Fibroblast of pulmonary artery (primary cell): ENCODE measurements at places on chromosomes 13 and 19.
A peak's percentile ranks its signal among the peaks of the same experiment; 100 is the strongest.

DNA sequence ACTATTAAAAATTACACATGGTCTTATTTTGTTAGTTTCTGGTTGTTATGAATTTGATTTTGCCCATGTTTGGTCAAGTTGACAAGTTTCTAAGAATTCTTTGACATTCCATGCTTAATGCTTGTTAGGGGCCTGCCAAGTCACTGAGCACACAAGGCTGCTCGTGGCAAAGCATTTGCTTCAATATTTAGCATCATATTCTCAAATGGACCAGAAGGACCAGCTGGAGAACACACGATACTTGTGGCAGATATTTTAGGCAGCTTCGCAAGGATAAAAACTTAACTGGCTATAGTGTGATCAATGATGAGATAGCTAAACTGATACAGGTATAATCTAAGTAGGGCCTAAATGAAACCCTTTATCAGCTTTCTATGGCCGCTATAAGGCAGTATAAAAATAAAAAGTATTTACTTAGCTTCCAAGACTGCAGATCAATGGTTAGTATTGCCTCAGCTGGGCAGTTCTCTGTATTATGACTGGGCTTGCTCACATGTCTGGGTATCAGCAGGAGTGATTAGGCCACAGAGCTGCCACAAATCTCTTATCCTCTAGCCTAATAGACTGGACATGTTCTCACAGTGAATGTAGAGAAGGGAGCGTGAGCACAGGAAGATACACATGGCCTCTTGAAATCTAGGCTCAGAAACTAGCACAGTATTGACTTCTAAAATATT is 155.9 kb upstream of the SPRY2 start:
- DNase-seq = no peak

- DNase-seq = peak; percentile 73
Observed at GRCh38 chr13:32734511-32734910, 148.3 kb downstream of the PDS5B start.

DNA sequence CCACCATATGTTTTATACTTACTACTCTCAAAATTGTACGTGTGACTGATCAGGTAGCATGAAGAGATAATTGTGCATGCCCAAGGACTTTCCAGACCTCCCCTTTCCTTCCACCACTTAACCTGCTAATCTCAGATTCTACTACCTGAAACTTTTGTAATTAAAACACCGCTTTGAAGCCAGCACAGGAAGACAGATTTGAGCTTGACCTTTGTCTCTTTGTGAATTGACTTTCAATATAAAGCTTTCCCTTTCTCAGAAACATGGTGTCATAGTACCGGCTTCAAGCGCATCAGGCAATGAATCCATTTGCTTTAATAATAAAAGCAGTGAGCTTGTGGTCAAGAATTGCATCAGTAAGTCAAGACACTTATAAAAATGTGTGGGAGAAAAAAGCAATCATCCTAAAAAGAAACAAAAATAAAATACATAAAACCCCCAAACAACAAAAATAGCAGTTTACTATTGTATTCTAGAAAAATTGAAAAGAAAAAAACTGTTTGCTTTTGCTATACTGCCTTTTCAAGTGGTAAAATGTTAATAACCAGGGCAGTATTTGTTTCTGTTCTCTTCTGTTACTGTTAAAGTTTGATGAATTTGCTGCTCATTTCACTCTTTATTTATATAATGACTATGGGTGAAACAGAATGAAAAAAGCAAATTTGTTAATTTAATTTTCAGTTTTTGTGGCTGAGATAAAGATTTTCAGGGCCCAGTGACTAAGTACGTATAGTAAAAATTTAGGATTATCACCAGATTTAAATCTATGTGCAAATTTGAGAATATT is 2075.3 kb downstream of the PCDH9 start:
- no peak for DNase-seq

DNA sequence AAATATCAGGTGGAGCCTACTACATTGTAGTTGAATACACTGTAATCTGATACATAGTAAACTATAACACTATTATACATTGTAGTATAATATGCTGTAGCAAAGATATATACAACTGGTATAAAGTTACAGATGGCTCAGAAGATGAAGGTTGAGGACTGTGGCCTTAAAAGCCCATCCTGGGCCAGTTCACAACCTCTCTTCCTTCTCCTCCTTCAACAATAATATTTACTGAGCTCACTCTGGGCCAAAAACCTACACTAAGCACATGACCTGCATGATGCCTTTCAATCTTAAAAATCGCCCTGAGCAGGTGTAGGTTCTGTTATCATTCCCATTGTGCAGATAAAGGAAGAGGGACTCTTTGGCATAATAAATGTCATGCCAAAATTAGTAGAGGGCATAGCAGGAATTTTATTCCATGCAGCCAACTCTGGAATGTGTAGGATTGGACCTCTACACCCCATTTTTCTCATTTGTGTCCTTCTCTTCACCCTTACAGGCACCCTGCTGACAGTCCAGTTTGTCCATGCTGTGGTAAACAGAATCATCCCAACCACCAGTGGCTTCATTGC is 14.6 kb upstream of the SIN3B start:
- DNase-seq = peak; percentile 63

- DNase-seq = no peak
Observed at GRCh38 chr19:11145536-11145924, 10.1 kb downstream of the SPC24 start.

DNA sequence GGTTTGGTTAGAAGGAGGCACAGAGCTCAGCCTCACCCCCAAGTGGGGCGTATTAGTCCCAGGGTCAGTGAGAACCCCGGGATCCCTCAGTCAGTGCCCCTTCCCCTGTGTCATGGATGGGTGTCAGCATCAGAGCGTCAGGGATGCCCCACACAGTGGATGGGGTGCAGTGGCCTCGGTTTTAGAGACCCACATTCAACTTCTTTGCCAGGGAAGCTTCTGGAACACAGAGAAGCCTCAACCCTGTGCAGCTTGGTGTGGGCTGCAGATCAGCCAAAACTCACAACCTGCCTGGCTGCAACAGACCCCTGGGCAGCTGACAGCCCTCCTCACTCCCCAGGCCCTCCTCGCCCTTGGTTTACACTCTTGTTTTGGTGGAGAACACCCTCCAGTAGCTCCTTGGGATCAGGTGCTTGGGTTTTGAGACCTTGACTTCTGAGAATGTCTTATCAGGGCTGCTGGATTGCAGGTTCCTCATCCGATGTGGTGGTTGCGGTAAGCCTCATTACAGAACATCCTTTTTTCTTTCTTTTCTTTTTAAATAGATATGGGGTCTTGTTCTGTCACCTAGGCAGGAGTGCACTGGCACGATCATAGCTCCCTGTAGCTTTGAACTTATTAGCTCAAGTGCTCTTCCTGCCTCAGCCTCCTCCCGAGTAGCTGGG is 11.0 kb downstream of the ZNF333 start:
- DNase-seq = no peak

DNA sequence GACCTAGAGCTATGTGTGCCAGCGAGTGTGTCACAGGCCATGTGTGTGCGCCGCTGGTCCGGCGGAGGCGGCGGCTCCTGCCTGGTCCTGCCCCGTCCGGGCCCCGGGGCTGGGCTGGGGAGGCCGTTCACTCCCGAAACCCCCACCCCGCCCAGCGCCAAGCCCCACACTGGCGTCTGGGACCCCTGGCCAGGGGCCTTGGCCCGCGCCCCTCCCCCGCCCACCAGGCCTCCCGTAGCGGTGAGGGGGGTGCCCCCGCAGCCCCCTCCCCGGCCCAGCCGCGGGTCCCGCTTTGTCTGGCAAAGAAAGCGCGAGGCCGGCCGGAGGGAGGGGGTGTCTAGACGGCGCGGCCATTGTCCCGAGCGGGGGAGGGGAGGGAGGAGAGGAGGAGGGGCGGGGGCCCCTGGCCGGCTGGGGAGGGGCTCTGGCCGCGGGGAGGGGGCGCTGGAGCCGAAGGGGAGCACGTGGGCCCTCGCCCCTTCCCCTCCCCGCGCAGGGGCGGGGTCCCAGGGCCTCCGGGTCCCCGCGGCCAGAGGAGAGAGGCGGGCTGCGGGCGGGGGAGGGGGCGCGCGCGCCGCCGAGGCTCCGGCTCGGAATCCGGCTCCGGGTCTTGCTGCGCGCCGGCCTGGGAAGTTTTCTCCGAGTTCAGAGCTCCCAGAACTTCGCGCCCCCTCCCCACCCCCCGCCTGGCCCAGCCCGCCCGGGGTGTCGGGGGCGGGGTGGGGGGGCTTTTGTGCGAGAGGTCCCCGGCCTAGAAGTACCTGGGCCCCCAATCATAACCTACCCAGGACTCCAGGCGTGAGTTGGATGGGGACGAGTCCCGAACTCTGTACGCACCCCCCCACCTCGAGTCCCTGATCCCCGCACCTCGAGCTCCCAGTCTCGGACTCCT is 888 bp downstream of the NOTCH3 start:
- peak; percentile 31 for DNase-seq

DNA sequence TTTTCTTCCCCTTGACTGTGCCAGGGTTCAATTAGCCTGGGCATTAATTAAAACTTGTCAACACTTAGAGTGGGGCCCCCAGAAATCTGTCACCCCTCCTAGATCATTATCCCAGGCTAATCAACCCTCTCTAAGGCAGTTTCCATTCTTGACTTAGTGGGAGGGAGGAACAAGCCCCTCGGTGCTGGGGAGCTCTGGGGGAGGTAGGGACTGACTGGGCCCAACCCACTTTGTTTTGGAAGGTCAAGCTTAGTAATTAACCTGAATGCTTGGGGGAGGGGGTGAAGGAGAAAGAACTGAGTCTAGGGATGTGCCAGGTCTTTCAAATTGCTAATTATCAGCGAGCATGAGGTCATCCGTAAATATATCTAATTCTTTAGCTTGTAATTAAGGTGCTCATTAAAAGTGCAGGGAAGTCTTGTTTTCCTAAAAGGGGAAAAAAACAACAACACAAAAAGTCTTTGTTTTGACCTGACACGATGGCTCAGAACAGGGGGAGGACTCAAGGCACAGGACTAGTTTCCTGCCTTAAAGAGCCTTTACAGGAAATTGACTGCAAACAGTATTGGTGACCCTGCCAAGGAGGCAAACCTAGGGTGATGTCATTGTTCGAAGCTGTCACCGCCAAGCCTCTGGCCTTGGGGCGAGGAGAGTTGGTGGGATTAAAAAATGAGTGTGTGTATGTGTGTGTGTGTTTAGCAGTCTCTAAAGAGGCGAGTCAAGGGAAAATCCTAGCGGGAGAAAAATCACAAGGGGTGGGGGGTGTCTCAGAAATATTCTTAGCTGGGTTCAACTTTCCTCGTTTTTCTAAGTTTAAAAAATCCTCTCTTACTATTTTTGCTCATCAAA is 19.4 kb downstream of the ACTN4 start:
- peak; percentile 85 for DNase-seq

DNA sequence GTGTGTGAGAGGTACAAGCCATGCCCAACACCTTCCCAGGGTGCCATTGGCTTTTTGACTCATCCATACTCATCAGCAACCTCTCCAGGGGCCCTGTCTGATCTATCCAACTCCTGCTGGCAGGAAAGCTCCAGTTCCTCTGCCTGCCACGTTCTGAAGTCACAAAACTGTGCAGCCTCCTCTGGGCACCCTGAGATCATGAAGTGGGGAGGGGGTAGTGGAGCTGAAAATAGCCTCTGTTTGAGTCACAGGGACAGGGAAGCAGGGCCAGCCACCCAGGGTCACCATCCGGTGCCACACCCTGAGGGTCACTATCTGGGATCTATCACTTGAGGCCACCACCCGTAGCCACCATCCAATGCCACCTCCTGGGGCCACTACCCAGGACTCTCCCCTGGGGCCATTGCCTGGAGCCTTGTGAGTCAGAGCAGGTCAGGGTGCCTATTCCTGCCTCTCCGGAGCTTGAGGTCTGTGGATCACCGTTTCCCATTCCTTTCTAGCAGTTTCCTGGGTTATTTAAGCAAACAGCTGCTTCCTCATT is 172.1 kb downstream of the NUFIP1 start:
- DNase-seq = peak; percentile 38
